NCI-H446 (cell line): ENCODE measurements at places on chromosomes 12 and 14.

- peak; percentile 35 for DNase-seq
Observed at GRCh38 chr12:124848621-124849380, 14.9 kb downstream of the SCARB1 start.

- peak; percentile 49 for DNase-seq
Observed at GRCh38 chr14:49997991-49998390, 105.1 kb downstream of the ARF6 start.

DNA sequence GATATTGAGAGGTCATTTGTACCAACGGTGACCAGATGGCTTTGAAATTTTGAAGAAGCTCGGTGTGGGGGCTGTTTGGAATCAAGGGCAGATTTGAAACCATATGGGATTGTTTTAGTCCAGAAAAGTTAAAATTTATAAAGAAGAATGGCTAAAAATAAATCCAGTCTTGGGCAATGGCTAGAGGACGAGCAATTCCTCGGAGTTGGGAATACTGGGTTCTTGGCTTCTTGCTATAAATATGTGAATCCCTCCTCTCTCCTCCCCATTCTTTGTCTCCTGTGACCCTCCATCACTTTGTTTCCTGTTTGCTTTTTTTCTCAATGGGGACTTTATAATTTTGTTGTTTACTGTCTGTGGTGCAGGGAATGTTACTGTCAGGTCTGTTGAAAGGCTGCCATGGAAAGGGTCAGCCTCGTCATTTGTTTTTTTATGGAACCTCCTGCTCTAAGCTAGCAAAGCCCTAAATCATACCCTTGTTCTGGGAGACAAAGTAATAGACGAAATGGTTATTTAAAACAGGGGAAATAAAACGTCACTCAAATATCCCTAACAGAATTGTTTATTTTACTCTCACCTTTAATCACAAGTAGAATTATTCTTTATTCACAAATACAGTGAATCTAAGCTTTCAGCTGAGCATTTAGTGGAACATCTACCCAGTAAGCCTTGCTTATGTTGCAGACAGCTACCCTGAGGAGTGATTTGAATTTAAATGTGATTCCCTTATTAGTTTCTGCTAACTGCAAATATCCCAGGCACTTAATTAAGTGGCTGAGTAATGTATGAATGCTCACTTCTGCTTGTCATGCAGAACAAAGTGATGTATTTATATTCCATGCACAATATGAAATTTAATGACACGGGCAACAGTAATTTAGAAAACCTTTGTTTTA lies 273.1 kb upstream of the NOVA1 start:
- peak; percentile 54 for DNase-seq

GRCh38 chr14:85527445-85528035 lies 2.4 kb upstream of the FLRT2 start:
- DNase-seq = no peak

GRCh38 chr12:98612696-98613334 lies 19.3 kb downstream of the SLC25A3 start:
- no peak for DNase-seq

- peak; percentile 11 for DNase-seq
Observed at GRCh38 chr14:66405158-66405557, 81.0 kb upstream of the CCDC196 start.
